Esophagus squamous epithelium (tissue), 5 donors: ENCODE measurements at places on chromosomes 4 and X. TPM values are rescaled to one million over a fixed set of nuclear protein-coding genes. Genes with fewer than 3 reads are reported as not detected.

The MAGEA2 gene
- not detected for total RNA-seq

The PPP1R2C gene
- not detected for total RNA-seq

DNA sequence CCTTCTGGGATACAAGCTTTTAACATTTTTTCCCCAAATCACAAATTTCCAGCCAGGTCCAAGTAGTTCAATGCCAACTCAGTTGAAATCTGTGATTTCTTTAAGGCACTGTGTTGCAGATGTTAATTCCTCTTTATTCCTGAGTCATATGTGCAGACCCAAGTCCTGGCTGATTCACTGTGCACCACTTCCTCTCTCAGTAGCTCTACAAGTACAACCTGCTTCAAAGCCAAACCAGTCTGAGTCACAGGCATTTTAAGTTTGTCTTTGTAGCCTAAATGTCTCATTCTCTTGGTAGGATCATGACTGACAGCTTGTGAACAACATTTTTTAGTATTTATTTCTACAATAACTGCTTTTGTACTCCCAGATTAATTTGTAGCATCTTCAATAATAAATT is 165.6 kb upstream of the S100G start:
- H3K4me1 ChIP-seq: peaks cover 16% of the 10 kb centered on the region
- no peaks in the 10 kb centered on the region for H3K36me3 ChIP-seq
- H3K4me3 ChIP-seq: no peak overlapping the region

- peaks cover 3% of the 10 kb centered on the region for H3K4me1 ChIP-seq
- H3K27me3 ChIP-seq: no peaks in the 10 kb centered on the region
- H3K4me3 ChIP-seq: no peak overlapping the region
- H3K27ac ChIP-seq: no peak overlapping the region
- no peaks in the 10 kb centered on the region for H3K36me3 ChIP-seq
Measured at GRCh38 chr4:86895692-86896488, 3.7 kb upstream of the C4orf36 start.

DNA sequence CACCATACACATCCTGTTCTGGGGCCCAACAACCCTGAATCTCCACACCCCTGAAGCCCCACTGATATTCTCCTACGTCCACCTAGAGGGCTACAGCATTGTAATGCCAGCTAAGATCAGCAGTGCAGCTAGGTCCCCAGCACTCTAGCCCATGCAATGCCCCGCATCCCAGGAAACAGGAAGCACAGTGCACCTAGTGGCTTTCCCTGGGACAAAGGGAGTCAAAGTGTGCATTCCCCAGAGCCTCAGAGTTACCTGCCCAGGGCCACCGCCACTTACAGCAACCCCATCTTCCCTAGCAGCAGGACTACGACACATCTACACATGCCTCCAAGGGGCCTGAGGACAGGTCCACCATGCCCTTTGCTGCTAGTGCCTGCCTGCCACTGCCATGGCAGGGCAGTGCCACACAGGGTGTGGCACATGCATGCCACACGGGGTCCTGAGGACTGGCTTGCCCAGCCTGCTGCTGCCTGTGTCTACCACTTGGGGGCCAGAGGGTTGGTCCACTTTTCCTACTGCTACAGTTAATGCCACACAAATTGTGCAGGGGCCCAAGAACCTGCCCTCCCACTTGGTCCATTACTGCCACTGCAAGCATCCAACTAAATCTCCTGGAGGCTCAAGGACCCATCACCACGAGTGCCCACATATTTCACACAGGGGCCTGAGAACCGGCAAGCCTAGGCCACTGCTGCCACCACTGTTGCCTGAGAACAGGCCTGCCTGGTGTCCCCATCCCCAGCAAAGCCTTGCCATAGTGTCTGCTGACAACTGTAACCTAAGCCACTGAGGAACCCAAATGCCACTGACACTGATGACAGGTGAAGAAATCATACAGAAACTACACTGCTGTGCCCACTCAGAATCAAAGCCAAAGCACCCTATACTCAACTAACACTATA is 23.7 kb downstream of the TLR6 start:
- H3K27ac ChIP-seq: no peak overlapping the region
- no peak for DNase-seq
- no peaks in the 10 kb centered on the region for H3K27me3 ChIP-seq
- no peak overlapping the region for H3K4me3 ChIP-seq
- no peaks in the 10 kb centered on the region for H3K36me3 ChIP-seq
- H3K4me1 ChIP-seq: no peaks in the 10 kb centered on the region

- H3K27ac ChIP-seq: no peak overlapping the region
- no peaks in the 10 kb centered on the region for H3K27me3 ChIP-seq
- H3K4me1 ChIP-seq: no peaks in the 10 kb centered on the region
- no peaks in the 10 kb centered on the region for H3K36me3 ChIP-seq
Measured at GRCh38 chr4:173231916-173232315, 63.3 kb downstream of the GALNT7 start.
